ENCODE measurements at places on chromosomes 11 and 22. TPM values are rescaled to one million over a fixed set of nuclear protein-coding genes. Genes with fewer than 3 reads are reported as not detected.
A peak's percentile ranks its signal among the peaks of the same experiment; 100 is the strongest.

DNA sequence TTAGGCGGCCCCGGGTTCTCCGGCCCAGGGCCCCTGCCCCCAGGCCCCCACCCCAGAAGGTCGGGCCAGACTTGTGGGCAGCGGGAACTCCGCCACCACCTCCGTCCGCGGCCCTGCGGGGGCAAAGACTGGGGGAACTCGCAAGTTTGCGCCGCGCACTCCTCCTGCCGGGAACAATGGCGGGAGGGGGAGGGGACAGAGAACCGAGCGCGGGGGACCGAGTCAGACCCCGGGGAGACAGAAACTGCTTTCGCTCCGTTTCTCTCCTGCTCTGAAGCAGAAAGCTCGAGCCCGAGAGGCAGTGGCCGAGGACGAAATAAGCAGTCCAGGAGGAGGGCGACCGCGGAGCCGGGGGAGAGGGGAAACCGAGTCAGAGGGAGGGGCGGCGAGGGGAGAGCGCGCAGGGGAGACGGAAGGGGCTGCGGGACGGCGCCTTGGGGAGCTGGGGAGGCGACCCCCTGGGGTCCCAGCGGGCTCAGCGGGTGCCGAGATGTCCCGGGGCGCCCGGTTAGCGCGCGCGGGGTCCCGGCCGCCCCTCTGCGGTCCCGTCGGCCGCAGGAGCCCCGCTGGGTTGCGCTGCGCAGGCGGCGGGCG is 555 bp downstream of the TP53I11 start:
- H3K4me1 ChIP-seq, result no peaks in the 10 kb centered on the region
- peak overlapping the region; percentile 81 for H3K4me3 ChIP-seq
- no peak overlapping the region for H3K27ac ChIP-seq

- DNase-seq, result no peak
- no peaks in the 10 kb centered on the region for H3K27me3 ChIP-seq
- H3K36me3 ChIP-seq, result no peaks in the 10 kb centered on the region
- H3K4me3 ChIP-seq, result no peak overlapping the region
- H3K27ac ChIP-seq, result no peak overlapping the region
These were observed 12.5 kb upstream of the FADS3 start for GRCh38 chr11:61903845-61904244.

- DNase-seq, result no peak
- H3K27me3 ChIP-seq, result no peaks in the 10 kb centered on the region
- H3K4me1 ChIP-seq, result no peaks in the 10 kb centered on the region
- H3K36me3 ChIP-seq, result no peaks in the 10 kb centered on the region
- H3K4me3 ChIP-seq, result no peak overlapping the region
These were observed 10.7 kb upstream of the SMIM38 start for GRCh38 chr11:69145050-69145380.

- no peaks in the 10 kb centered on the region for H3K36me3 ChIP-seq
- H3K27ac ChIP-seq, result no peak overlapping the region
- no peak for DNase-seq
- H3K27me3 ChIP-seq, result no peaks in the 10 kb centered on the region
These were observed 14.1 kb downstream of the SPECC1L start for GRCh38 chr22:24284747-24285203.

DNA sequence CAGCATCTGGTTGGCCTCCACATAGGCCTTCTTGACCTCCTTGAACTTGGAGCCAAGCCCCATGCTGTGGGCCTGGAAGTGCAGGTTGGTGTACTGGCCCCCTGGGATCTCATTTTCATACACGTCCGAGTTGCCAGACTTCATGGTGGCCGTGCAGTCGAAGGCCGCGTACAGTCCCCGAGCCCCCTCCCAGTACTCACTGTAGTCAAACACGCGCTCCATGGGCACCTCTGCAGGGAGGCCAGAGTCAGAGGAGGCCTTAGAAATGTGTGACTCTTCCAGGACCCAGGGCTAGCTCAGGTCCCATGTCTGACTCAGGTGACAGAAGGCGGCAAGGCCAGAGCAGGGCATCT is 6.7 kb upstream of the LRFN4 start:
- no peak overlapping the region for H3K4me3 ChIP-seq
- no peak for DNase-seq
- H3K36me3 ChIP-seq, result no peaks in the 10 kb centered on the region
- H3K27ac ChIP-seq, result no peak overlapping the region
- H3K27me3 ChIP-seq, result no peaks in the 10 kb centered on the region
- H3K4me1 ChIP-seq, result no peaks in the 10 kb centered on the region

DNA sequence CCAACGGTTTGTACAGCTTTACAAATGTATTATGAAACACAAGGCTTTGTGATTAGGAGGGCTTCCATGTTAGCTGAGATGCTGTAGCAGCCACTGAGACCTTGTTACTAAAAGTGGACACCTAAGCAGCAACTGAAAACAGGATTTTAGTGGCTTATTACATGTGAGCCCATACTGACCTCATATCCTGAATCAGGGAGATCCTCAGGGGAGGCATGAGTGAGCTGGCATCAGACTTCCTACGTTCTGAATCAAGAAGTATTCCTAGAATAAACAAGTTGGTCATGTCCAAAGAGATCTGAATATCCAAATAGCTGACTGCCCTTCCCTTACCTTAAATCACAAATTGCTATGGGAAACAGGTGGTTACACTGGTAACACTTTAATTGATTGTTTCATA is 59.1 kb upstream of the SCUBE2 start:
- H3K4me1 ChIP-seq, result no peaks in the 10 kb centered on the region
- no peak for DNase-seq
- peaks cover 14% of the 10 kb centered on the region for H3K36me3 ChIP-seq
- no peak overlapping the region for H3K4me3 ChIP-seq

DNA sequence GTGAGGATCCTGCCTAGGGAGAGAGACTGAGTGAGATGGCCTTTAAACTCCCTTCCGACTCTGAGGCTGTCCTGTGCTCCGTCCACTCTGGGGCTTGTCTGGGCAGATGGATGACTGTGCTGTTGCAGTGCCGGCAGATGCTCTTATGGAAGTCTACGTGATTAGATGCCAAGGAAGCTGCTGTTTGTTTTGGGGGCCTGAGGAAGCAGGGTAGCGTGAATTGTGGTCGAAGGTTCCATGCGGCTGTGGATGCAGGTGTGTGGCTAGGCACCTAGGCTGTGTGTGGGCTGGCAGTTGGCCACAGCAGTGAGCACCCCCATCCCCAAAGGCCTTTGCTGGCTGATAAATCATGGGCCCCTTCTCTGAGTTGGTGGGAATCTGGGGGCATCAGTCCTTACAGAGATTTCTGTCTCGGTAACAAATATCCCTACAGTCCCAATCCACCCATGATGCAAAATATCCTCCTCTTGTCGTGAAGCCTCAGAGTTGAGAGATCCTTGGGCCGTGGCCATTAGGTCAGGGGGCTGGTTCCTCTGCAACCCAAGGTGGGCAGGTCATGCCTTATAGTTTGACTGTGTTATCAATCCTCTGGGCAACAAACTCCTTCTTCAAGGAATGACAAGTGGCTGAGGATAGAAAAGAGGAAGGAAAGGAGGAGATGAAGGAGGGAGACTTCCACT is 31.2 kb downstream of the AMPD3 start:
- H3K27me3 ChIP-seq, result no peaks in the 10 kb centered on the region
- no peaks in the 10 kb centered on the region for H3K36me3 ChIP-seq
- H3K4me1 ChIP-seq, result no peaks in the 10 kb centered on the region
- no peak overlapping the region for H3K4me3 ChIP-seq

- H3K4me3 ChIP-seq, result no peak overlapping the region
- no peaks in the 10 kb centered on the region for H3K4me1 ChIP-seq
- no peaks in the 10 kb centered on the region for H3K36me3 ChIP-seq
- peak; percentile 96 for DNase-seq
These were observed 5.6 kb upstream of the SH3BP1 start for GRCh38 chr22:37633625-37634416.

GRCh38 chr11:45771566-45772448 is 33.1 kb upstream of the SLC35C1 start:
- H3K36me3 ChIP-seq, result no peaks in the 10 kb centered on the region
- peak; percentile 96 for DNase-seq
- no peaks in the 10 kb centered on the region for H3K27me3 ChIP-seq
- peak overlapping the region; percentile 22 for H3K27ac ChIP-seq

GRCh38 chr11:77201991-77202841 is 74.2 kb downstream of the MYO7A start:
- no peak overlapping the region for H3K27ac ChIP-seq
- no peaks in the 10 kb centered on the region for H3K36me3 ChIP-seq
- no peak overlapping the region for H3K4me3 ChIP-seq
- no peaks in the 10 kb centered on the region for H3K4me1 ChIP-seq
- no peaks in the 10 kb centered on the region for H3K27me3 ChIP-seq

- H3K4me1 ChIP-seq, result no peaks in the 10 kb centered on the region
- no peaks in the 10 kb centered on the region for H3K27me3 ChIP-seq
- no peaks in the 10 kb centered on the region for H3K36me3 ChIP-seq
- H3K4me3 ChIP-seq, result no peak overlapping the region
- DNase-seq, result no peak
- H3K27ac ChIP-seq, result no peak overlapping the region
These were observed 730.5 kb upstream of the CCDC179 start for GRCh38 chr11:23590596-23591308.

- no peaks in the 10 kb centered on the region for H3K27me3 ChIP-seq
- H3K4me3 ChIP-seq, result no peak overlapping the region
- DNase-seq, result no peak
- no peaks in the 10 kb centered on the region for H3K4me1 ChIP-seq
These were observed 37.5 kb upstream of the STK33 start for GRCh38 chr11:8631395-8632118.

DNA sequence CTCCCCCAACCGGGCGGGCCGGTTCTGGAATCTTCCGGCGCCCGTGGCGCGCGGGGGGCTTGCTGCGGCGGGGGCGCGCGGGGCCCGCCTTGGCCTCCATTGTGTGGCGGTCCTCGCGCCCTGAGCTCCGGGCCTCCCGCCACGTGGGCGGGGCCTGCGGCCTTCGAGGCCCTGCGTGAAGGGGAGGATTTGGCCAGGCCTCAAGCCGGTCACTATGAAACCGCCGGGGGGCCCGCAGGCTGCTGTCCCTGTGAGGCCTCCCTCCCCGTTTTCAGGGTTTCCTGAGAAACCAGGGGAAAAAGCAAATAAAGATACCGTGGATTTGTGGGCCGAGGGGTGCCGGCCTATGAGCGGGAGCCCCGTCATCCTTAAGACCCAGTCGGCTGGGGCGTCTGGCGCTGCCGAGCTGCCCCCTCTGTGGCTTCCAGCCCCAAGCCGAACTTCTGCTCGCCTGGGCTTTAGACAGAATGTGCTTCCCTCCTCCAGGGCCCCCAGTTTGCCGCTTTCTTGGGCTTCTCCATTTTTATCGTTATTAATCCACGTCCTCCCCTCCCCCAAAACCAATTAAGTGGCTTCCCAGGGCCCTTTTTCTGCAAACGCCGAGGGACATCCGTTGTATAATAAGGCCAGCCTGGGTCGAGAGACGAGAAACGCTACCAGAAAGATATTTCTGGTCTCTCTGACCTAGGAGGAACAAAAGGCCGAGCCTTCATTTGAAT is 602 bp downstream of the EWSR1 start:
- peak overlapping the region; percentile 86 for H3K4me3 ChIP-seq
- peaks cover 5% of the 10 kb centered on the region for H3K4me1 ChIP-seq
- DNase-seq, result peak; percentile 82
- no peaks in the 10 kb centered on the region for H3K27me3 ChIP-seq
- H3K36me3 ChIP-seq, result no peaks in the 10 kb centered on the region

- H3K4me3 ChIP-seq, result no peak overlapping the region
- no peaks in the 10 kb centered on the region for H3K4me1 ChIP-seq
- H3K27me3 ChIP-seq, result no peaks in the 10 kb centered on the region
- peaks cover 7% of the 10 kb centered on the region for H3K36me3 ChIP-seq
- no peak for DNase-seq
- no peak overlapping the region for H3K27ac ChIP-seq
These were observed 19.4 kb downstream of the PIWIL4 start for GRCh38 chr11:94586546-94586945.

DNA sequence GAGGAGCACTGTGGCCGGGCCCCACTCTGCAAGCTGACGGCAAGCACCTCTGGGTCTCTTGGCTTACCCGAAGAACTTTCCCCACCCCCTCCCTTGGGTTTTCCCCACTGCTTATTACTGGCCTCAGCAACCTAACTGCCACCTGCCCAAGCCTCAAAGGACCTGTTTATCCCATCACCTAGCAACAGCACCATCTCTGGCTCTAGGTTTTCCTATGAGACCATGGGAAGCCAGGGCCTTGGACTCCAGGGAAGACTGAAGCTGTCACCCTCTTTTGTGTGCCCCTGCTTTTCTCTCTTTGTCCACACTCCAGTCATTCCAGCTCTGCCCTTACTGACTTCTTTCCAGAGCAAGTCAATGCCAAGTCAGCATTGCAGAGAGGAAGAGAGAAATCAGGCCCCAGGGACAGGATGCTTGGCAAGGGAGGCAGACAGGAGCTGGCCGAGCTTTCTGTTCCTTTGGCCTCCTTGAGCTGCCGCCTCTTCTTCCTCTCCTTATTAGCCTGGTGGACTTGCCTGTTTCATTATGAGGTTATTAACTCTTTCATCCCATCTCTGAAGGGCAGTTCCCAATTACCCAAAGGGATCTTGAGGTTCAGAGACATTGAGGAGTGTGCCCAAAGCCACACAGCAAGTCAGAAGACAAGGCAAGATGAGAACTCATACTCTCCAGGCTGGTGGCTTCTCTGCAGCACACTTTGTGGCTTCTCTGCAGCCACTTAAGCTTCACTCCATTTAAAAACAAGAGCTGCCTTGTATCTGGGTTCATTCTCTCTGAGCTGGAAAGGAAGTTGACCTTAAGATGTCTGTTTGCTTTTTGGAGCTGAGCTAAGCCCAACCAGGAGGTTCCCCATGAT is at the start of gene SMIM35:
Gene SMIM35 (minus strand): TSS at position 51 of the 856 bp plus-strand sequence. CDS start 206 bp downstream, outside the sequence.
- peak; percentile 45 for DNase-seq
- H3K4me3 ChIP-seq, result no peak within 1 kb of the TSS
- no peak within 1 kb of the TSS for H3K27ac ChIP-seq
- no peaks in the 10 kb centered on the region for H3K4me1 ChIP-seq
- H3K36me3 ChIP-seq, result no peaks in the 10 kb centered on the region
- no peaks in the 10 kb centered on the region for H3K27me3 ChIP-seq

DNA sequence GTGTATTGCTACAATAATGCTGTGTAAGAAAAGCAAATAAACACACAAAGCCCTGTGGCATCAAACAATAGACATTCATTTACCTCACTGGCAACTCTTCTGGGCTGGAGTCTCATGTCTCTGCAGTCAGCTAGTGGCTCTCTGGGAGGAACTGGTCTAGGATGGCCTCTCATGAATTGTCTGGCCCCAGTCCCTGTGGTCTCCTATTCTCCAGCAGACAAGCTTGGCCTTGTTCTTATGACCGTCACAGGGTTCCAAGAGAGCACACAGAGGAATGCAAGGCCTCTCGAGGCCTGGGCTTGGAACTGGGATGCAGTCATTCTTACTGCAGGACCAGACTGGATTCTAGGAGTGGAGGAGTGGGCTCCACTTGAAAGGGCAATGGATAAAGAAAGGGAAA is 141.2 kb upstream of the NTM start:
- H3K4me3 ChIP-seq, result no peak overlapping the region
- H3K36me3 ChIP-seq, result no peaks in the 10 kb centered on the region

Gene SOX6
- 5.4 TPM for total RNA-seq

Gene PRMT3
- 14.2 TPM for total RNA-seq

Gene EXT2
- total RNA-seq, result 58.0 TPM

Data from aorta (tissue), 5 donors.